ENCODE measurements at places on chromosomes 1 and 21.

DNA sequence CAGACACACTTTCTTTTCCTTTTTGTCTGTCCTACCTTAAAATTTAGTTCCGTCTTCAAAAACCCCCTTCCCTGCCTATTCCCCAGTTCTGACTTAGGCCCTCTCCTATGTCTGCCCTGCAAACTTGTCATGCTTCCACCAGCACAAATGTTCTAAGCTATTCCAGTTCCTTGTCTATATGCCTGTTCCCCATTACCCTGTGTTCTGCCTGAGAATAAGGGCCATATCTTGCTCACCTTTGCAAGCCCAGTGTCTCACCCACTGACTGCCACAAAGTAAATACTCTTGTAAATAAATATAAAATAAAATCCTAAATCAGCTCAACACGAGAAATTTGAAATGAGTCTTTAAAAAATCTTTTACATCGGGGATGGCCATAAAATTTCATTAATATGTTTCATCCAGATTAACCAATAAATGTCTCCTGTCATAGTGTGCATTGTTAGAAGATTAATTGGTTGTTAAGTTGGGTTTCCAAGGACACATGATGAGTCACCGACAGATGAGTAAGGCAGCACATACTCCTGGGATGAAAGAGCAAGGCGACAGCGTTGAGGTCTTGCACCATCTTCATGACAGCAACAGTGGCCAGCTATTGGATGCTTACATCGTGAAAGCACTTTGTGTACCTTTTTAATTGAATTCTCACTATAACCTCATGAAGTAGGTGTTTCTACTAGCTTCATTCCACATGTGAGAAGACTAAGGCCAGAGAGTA lies 92.6 kb upstream of the NGF start:
- DNase-seq, result peak; percentile 76

GRCh38 chr1:59428828-59429227 lies 131.9 kb downstream of the FGGY start:
- DNase-seq, result no peak

- DNase-seq, result peak; percentile 80
Measured at GRCh38 chr1:164660412-164660772, 101.4 kb downstream of the PBX1 start.

DNA sequence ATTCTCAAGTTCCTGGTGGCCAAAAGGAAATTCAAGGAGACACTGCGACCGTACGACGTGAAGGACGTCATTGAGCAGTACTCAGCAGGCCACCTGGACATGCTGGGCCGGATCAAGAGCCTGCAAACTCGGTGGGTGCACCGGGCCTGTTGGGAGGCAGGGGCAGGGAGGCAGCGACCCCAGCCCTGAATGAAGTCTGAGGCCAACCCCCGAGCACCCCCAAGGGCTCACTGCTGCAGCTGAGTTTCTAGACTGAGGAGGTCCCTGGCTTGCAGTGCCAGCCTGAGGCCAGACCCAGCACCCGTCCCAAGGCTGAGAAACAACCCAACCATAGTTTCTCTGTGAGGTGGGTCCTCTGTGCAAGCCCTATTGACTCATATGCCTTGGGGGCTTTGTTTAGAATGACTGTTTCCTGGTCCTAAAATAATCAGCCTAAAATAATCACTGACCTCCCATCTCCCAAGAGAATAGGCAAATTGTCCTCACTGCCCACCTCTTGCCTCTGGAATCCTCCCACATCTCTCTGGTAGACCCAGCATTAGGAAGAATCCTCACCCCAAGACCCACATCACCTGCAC lies 27.1 kb downstream of the CITED4 start:
- no peak for DNase-seq

DNA sequence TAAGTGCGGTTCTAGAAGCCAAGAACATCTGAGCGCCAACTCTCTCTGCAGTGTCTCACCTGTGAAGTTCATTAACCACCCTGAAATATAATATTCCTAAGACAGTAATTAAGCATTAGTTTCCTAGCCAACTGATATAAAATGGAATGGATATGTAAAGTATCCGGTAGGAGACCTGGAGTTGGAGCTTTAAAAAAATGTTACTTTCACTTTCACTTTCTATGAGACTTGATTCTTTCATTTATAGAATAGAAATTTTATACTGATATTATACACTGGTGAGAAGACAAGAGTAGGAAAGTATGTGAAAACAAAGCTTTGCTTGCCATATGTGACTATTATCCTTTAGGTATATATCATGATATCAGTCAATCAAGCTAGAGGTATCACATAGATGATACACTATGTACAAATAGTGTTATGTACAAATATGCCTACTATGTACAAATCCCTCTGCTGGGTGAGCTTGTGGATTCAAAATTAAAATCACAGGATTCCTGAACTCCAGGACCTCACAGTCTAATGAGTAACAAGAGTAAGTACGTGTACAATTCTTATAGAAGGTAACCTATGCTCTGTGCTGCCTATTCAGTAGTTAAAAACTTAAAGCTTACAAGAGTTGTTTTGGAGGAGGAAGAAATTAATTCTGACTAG lies 934.2 kb downstream of the TTLL7 start:
- no peak for DNase-seq

Measured in Caki2 (cell line).